Right renal pelvis (tissue), 4 donors: ENCODE measurements at places on chromosomes 6 and 20.

DNA sequence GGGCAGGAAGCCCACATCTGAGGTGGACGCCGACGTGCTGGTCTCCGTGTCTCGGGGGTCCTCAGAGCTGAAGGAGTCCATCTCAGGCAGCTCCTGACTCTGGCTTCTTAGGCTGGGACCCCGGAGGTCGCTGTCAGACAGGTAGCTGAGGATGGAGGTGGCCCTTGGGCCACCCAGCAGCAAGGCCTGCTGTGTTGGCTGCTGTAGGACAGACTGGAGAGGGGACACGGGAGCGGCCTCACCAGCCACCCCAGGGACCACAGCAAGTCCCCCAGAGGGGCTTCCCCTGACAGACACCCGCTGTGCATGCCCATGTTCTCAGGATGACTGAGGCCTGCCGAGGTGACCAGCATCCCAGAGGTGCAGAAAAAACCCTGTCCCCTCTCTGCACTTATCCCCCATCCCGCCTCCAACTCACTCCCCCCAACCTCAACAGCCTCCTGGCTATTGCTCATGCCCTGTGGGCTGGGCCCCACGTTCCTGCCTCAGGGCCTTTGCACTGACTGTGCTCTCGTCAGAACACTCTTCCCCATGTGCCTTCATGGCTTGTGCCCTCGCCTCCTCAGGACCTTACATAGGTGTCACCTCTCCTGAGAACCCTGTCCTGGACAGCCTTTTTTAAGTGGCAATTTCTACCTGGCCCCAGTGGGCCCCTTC is 88.8 kb downstream of the RIPOR3 start:
- no peak for DNase-seq

- DNase-seq, result no peak
These were observed 5.1 kb upstream of the TMEM244 start for GRCh38 chr6:129866256-129866655.

GRCh38 chr6:143015300-143015706 is 45.4 kb upstream of the AIG1 start:
- no peak for DNase-seq

- no peak for DNase-seq
These were observed 143.3 kb downstream of the KHDC1L start for GRCh38 chr6:73081955-73082354.

- no peak for DNase-seq
These were observed 3.4 kb upstream of the TBC1D7 start for GRCh38 chr6:13331516-13332348.

DNA sequence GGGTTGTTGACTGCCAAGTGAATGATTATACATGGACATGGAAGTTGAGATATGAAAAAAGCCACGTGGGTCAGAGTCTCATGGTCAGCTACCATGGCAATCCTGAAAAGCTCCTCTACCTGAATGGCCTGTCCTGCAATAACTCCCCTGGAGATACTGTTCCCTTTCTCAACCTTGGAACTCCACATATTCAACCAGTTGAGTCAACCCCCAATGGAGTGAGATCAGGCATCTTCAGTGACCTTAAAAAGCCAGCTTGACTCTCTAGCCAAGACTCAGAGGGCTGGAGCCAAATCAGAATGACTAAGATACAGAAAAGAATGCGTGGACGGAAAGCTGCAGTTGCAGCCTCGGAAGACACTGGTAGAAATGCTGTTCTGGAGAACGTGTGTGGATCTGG is 341.3 kb downstream of the FOXA2 start:
- no peak for DNase-seq

DNA sequence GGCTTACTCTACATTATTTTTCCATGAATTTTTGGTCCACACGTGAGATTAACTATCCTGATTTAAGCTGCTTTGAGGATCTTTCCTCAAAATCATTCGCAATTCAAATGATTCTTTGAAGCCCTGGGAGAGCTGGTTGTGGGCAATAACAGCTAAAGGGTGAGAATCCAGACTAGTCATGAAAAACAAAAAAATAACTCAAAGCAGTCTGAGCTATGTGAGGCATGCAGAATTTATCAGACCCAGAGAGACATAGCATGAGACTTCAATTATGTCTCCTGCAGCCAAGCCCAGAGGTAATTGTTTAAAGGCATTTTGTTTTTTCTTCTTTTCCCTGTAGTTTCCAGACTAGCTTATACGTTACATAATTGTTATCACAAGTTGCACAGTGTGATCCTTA is 517.3 kb upstream of the PTCHD4 start:
- no peak for DNase-seq

DNA sequence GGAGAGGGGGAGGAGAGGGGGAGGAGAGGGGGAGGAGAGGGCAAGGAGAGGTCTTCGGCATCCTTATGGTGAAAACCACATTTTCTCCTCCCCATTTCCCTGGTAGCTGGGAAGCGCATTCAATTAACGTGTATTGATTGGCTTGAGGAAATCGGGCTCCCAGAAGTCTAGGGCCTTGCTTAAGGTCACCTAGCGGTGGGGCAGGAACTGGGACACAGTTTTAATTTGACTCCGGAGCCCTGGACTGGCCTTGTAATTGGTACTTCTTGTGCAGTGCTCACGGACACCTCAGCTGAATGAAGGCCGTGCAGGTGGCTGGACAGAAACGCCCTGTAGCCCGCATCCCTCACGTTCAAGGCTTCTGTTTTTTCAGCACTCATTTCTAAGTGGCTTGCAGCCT is 42.8 kb downstream of the CTCFL start:
- no peak for DNase-seq

GRCh38 chr6:159833997-159834603 is 34.0 kb downstream of the PNLDC1 start:
- DNase-seq, result no peak

DNA sequence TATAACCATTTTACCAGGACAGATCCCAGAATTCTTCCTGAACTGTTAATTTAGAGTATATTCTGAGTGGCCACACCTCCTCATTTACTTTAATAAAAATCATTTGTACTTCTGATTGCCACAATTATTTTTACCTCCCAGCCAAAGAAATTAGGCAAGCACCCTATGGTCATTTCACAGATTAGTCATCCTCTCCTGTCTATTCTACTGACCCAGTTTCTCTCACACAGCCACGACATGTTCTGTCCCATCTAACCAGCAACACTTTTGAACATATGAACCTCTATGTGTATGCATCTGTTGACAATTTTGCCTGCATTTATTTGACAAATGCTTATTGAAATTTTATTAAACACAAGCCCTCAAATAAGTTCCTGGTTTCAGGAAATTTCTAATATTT is 202.6 kb upstream of the STXBP5 start:
- DNase-seq, result no peak

GRCh38 chr20:36281785-36282380 is 24.3 kb upstream of the DLGAP4 start:
- DNase-seq, result no peak
